SW 1271 (cell line): ENCODE measurements at places on chromosomes 7 and 10.

DNA sequence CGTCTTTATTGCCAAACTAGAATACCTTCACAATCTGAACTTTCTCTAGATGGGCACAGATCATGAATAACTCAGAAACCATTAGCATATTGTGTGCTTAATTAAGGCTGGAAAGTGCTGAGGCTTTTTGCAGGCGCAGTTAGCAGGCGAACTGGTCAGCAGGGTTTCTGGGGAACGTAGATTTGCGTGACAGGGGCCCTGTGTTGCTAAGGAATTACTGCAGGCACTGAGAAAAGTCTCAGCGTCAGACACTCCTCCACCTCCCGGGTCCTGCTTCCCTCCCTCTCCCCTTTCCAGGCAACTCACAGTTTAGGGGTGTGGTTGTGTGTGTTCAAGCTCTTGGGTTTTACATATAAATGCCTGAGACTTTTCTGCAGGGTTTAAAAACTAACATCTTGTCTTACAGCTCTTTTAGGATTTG is 2.2 kb downstream of the MAP3K8 start:
- DNase-seq: no peak

GRCh38 chr10:48774416-48775205 is 89.9 kb downstream of the WDFY4 start:
- no peak for DNase-seq

- DNase-seq: no peak
Measured at GRCh38 chr10:6173203-6173602, 29.5 kb upstream of the PFKFB3 start.

DNA sequence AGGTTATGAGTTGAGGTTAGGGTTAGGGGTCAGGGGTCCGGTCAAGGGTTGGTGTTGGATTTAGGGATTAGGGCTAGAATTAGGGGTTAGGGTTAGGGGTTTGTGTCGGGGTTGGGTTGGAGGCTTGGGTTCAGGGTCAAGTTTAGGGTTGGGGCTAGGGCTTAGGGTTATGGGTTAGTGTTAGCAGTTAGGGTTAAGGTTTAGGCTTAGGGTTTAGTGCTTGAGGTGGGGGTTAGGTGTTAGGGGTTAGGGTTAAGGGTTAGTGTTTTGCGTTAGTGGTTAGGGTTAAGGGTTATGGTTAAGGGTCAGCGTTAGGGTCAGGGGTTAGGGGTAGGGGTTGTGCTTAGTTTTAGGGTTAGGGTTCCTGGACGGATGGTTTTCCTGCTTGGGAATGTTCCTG is 1.7 kb upstream of the SYCE1 start:
- no peak for DNase-seq

DNA sequence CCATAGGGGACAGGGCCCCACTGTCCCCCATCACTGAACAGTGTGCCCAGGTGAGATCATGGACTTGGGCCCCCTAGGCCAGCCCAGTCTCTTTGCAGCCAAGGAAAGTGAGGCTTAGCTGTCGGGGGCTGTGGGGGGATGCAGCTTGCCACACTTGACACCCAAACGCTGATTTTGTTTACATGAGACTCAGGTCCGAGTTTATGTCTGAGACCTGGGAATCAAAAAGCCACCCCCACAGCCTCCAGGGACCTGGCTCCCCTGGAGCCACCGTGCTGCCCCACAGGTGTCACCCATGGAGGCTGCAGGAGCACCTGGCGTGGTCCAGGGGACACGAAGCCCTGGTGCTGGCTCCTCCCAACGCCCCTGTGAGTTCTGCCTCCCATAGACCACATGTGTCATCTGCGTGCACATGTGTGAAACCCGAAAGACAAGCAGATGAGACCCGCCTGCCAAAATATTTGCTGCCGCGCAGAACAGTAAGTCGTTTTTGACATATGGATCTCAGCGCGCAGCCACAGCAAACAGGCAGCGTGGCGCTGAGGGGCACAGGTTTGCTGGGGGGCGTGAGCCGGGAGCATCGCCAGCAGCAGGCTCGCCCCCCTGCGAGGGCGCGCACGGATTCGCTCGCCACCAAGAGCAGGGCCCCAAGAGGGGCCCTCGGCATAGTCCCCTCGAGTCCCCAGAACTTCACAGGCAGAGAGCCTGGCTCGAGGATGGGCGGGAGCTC is 112.3 kb downstream of the LHPP start:
- no peak for DNase-seq

- DNase-seq: no peak
Measured at GRCh38 chr7:132150711-132151110, 425.6 kb downstream of the PLXNA4 start.

GRCh38 chr7:80725181-80725611 is 86.8 kb downstream of the CD36 start:
- no peak for DNase-seq

GRCh38 chr10:95796504-95796903 is 40.5 kb downstream of the ENTPD1 start:
- no peak for DNase-seq

DNA sequence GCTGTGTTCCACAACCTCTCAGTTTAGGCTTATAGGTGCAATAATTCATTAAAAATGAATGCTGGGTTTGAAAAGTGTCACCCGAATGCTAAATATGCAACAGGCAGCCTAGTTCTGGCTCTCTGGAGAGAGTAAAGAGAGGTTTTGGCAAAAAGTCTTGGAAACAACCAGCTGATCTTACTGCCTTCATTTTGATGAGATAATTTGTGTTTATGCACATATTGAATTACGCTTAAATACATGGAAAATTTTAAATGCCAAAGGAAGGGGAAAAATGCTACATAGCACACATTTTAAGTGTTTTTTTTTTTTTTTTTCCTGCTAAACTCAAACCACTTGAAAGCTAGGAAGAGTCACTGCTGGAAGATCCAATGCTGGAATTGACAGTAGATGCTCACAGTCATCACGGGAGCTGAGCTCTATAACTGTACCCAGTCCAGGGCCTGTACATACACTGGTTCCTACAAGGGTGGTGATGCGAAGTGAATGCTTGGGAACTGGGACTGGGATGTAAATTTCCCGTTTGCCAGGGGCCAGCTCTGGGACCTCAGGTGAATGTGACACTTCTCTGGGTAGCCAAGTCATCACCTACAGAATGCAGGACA is 151.5 kb downstream of the PFKFB3 start:
- no peak for DNase-seq
